ENCODE measurements at places on chromosomes 5 and 9.

- no peak for DNase-seq
These were observed 608.0 kb upstream of the ACO1 start for GRCh38 chr9:31776471-31776870.

GRCh38 chr9:38106488-38106887 is 37.5 kb upstream of the SHB start:
- no peak for DNase-seq

- DNase-seq, result no peak
These were observed 107.7 kb upstream of the TLX3 start for GRCh38 chr5:171201310-171201709.

- no peak for DNase-seq
These were observed 27.3 kb upstream of the COL5A1 start for GRCh38 chr9:134614256-134614655.

DNA sequence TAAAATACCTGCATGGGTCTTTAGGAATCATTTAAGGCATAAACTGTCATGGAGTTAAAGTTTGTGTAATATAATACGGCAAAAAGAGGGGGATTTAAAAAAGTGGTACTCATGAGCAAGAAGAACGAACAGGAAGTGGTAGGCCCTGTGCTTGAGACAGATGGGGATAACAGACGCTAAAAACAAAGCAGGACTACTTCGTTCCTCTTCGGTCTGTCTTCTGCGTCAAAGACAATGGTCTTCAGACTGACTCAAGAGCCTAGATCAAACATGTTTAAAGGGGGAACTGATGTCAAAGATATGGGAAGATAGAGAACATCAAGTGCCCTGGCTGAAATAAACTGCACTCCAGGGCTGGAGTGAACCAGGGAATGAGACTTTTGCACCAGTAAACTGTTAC is 59.8 kb upstream of the RFX3 start:
- DNase-seq, result no peak

DNA sequence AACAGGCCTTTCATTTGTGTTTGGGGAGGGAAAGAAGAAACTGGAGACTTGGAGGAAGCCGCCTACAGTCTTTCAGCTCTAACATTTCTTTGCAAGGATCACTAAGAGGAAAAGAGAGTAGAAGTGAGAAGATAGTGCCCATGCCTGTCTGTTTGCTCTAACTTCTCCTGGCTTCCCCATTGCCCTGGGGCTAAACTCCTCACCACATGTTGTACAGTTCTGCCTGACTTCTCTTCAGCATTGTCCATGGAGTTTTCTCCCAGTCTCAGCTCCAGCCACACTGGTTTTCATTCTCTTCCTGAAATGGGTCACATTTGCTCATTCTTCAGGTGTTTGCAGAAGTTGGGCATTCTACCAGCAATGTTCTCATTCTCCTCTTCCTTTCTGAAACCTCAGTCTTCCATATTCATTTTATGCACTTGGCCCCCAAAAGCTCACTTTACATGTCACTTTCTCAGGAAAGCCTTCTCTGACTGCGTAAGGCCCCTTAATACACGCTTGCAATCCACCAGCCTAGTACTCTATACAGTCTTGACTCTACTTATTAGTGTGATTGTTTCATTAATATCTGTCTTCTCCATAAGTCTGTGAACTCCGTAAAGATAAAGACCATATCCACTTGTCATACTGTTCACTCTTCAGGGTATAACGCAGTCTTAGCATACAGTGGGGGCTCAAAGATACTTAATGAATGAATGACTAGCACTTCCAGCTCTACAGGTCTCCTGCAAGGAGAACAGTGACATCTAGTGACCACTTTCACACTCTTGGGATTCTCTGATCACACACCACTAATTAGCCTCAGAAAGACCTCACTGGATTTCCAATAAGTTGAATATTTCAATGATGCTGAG is 40.2 kb upstream of the TRIM32 start:
- no peak for DNase-seq

GRCh38 chr5:135362102-135362501 is 36.9 kb downstream of the MACROH2A1 start:
- no peak for DNase-seq

GRCh38 chr9:134168757-134169550 is 4.6 kb upstream of the RNU6ATAC start:
- no peak for DNase-seq

- DNase-seq, result no peak
These were observed 217.9 kb downstream of the ATPSCKMT start for GRCh38 chr5:10031817-10032216.

DNA sequence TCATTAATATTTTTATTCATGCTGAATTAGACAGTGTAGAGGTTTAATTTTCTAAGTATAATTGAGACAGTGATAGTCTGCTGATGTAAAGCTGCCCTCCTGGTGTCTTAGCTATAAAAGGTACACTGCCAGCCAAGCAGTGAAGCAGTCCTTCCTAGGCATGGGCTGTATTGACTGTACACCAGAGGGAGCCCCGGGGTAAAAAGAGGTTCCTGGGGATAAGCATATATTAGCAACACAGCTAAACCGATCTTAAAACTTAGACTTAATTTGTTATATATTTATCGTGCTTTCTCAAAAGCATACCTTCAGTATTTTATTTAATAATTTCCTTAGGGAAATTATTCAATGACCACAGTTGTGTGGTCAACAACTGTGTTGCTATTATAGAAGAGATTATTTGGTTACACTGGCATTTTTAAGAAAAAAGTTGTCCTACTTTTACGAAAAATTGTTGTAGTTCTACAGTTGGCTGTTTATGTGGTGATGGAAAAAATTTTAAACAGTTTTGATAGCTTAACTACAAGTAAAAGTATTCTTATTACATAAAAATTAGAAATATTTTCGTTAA is 68.8 kb downstream of the ELL2 start:
- no peak for DNase-seq

- DNase-seq, result no peak
These were observed 87.7 kb downstream of the OSTF1 start for GRCh38 chr9:75176037-75176436.

GRCh38 chr5:3080366-3080765 is 328.9 kb upstream of the IRX2 start:
- DNase-seq, result no peak

DNA sequence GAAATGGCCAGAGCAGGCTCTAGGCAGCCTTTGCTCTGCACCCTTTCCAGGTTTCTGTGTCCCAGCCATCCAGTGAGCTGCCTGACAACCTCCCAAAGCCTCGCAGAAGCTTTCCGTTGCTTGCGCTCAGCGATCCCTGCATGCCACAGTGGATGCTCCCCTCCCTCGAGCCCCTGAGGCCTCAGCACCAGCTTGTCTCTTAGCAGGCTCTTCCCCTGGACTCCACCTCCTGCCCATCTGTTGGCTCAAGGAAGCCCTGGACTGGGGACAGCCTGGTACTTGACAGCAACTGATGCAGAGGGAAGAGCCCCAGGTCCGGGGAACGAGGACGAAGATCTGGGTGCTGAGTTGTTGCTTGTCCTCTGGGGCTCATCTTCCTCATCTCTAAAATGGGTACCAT is 23.2 kb downstream of the TSPAN17 start:
- DNase-seq, result no peak

DNA sequence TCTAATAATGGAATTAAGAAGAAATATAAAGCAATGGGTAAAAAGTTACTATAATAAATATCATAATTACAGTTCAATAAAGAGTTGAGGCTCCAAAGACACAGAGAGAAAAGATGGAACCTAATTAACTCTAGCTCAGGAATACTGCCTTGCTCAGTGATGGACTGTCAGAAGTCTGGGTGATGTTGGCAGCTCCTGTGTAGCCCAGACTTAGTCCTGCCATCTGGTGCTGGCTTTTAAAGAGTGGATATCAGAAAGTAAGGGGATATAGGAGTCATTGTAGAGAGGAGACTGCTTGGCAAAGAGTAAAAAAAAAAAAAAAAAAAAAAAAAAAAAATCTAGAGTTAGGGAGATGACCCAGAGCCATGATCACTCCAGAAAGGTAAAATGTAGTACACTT is 551.9 kb upstream of the DMAC1 start:
- DNase-seq, result no peak

- DNase-seq, result no peak
These were observed 933.4 kb upstream of the PTPRD start for GRCh38 chr9:11546231-11546630.

DNA sequence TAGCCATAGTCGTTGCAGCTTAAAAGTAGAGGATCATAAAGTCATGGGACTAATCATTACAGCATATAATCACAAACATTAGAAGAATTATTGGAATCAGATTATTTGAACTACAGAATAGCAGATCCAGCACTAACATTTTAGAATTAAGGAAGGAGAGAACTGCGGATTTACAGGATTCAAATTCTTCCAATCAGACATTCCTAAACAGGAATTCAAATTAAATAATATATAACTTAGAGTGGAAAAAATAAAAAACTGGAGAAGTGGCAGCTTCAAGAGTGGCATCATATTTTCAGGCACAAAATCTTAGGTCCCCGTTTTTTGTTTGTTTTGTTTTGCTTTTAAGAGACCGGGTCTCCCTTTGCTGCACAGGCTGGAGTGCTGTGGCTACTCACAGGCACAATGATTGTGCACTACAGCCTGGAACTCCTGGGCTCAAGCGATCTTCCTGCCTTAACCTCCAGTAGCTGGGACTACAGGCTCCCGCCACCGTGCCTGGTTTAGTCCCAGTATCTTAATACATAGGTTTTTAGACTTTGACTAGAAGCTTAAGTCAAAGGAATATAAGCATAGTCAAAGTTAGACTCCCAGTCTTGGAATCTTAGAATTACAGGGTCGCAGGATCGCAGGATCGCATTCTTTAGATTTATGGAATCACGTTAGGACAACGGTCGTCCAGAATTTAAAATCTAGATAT is 2.1 kb upstream of the FOXE1 start:
- no peak for DNase-seq

DNA sequence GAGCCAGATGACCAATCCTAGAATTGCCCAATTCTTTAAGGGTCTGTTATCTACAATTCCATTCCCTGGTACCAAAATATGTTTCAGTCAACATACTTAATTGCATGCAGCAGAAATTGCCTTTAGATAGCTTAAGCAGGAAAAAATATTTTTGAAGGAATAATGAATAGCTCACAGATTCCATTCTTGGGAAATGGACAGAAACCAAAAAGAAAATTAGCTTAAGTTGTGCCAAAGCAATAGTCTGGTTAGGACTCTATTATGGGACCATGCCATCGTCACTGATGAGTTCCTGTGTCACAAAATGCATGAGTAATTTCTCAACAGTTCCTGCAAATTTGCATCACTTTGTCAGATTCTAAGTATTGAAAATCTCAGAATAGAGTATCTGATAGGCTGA is 12.3 kb downstream of the ACTBL2 start:
- DNase-seq, result no peak

DNA sequence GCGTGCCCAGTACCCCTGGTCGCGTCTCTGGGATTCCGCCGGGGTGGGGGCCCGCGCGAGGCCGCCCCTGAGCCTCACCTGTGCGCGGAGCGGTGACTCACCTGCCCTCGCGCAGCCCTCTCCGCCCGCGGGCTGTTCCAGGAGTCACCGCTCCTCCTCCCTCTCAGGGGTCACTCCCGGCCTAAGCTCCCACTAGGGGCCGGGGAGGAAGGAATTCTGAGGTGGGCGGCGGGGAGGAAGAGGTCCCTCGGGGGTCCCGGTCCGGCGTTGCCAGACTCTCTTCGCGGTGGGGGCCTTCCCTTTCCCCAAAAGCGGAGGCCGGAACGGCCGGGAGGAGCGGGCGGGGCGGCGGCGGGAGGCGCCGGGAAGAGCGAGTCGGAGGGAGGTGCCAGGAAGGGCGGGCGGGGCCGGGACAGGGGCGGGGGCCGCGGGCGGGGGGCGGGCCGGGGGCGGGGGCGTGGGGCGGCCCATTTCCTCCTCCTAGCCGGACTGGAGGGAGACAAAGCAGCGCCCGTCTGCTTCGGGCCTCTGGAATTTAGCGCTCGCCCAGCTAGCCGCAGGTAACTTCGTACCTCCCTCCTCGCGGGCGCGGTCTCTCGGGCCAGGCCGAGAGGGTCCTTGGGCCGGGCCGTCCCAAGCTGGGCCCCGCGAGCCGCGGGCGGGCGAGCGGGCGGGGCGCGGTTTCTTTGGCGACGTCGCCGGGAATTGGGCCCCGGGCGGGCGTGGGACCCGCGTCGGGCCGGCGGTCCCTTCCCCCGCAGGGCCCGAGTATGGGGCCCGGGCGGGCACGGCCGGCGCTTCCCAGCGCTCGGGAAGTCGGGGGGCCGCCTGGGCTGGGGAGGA is at the start of gene CTNNA1:
Gene CTNNA1, plus strand, starts transcription at position 475 of the 843 bp plus-strand sequence. CDS start 28,500 bp downstream, outside the sequence.
- DNase-seq, result peak; percentile 92

GRCh38 chr5:96807075-96807654 is 580 bp downstream of the ERAP1 start:
- peak; percentile 87 for DNase-seq

GRCh38 chr5:39654715-39655114 is 229.9 kb upstream of the DAB2 start:
- no peak for DNase-seq

GRCh38 chr9:123924727-123925126 is 5.2 kb downstream of the DENND1A start:
- DNase-seq, result no peak

DNA sequence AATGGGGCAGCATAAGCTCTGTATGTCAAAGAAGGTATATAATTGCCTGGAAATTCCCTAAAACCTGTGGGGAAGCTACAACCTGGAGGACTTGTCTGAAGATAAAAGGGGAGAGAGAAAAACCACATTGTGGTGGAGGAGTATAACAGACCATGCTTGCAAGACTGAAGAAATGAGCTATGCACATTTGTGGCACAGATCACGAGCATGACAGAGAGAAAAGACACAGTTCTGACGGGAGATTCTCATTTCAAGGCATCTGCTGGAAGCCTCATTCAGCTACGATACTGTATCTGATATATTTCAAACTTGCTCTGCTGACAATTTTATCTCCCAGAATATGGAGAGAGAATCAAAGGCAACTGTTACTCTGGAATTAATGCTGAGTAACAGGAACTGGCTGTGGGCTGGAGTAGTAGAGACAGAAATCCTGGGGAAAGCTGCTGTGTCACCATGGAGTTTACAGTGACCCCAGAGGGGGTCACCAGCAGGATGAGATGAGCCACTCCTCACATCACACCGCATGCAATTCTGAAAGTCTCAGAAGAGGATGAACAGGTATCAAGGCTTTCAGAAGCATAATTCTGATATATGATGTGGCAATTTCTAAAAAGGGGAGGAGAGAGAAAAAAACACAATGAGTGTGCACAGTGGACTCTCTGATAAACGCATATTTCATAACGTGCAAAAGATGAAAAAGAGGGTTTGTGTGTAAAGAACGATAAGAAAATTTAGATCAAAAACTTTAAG is 528.8 kb downstream of the IRX1 start:
- DNase-seq, result no peak

DNA sequence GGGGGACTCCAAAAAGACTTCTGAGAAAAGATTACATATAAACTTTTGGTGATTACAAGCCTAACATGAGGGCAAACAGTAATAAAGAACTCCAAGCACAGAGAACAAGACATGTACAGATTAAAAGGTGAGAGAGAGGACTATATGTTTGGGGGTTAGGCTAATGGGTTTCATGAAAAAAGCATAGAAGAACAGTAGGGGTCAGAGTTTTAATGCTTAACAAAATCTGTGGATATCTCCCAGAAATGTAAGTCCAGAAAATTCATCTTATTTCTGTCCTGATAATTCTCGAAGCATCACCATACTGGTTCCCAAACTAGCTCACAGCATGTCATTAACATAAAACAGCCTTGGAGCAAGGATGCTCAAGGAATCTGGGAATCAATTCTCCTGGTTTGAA is 137.2 kb downstream of the ARRDC3 start:
- DNase-seq, result no peak
